ENCODE measurements at places on chromosomes 7 and 10.

GRCh38 chr10:14326581-14326980 is 4.1 kb downstream of the FRMD4A start:
- DNase-seq = no peak

DNA sequence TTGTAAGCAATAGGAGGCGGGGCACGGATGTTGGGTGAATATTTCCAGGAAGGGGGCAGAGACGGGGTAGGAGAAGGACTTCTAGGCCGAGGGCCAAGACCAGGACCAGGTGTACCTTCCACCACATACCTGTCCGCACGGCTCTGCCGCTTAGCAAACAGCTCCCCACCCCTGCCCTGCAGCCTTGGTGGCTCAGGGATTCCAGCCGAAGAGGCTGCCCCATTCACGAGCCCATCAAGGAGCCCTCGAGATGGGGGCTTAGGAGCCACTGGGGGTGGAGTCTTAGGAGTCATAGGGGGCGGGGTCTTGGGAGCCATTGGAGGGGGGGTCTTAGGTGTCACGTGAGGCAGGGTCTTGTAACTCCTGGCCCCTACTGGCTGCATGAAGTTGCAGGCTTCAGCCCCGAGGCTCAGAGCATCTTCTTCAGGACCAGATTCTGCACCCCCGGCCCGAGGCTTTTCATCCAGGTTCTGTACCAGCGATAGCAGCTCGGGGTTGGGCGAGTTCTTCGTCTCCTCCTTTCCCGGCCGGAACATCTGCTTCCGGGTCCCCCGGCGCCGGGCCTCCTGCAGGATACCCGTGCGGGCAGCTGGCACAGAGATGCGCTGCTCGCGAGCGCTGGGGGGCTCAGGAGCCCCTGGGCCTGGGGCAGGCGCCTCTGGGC is 6.1 kb upstream of the MYOZ1 start:
- peak; percentile 16 for DNase-seq

GRCh38 chr10:61302124-61302523 is 151.1 kb downstream of the TMEM26 start:
- no peak for DNase-seq

DNA sequence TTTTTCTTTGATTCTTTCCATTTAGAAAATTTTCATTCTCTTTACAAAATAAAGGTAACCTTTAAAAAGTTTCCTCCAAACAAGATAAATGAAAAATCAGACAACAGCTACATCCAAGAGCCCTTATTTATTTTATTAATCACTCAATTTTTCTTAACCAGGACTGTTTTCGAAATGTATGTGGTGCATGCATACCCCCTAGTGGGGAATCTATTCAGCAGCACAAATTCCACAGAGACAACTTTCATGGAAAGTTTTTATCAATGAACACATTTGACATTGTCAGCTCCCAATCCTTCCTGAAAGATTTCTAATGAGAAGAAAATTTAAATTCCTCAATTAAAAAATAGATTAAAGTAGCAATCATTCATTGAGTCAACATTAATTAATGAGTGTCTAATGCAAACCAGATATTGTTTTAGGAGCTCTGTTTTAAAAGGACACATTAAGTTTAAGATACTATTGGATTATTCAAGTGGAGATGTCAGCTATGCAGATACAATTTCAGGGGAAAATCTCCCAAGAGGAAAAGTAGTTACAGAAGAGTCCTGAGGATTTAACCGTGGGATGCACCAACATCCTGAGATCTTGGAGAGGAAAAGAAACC is 5.2 kb upstream of the HTR7 start:
- DNase-seq = no peak

- no peak for DNase-seq
Observed at GRCh38 chr10:90847436-90847835, 10.4 kb downstream of the HTR7 start.

DNA sequence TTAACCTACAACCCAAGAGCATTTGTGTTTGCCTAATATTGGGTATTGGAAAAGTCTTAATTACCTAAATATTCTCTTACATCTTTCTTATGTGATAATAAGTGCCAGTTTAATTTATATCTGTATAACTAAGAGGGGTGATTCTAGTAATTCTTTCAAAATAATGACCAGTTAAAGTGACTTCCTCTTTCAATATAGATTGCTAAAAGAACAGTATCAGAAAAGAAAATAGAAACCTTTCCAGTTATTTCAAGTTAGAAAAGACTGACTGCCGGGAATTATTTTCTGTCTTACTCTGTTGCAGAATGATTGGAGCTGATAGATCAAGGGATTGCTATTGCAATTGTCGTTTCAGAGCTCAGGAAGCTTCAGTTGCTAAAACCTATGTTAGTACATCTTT is 525.0 kb upstream of the SEMA3D start:
- no peak for DNase-seq

- DNase-seq = no peak
Observed at GRCh38 chr7:88771417-88771816, 11.9 kb downstream of the ZNF804B start.

DNA sequence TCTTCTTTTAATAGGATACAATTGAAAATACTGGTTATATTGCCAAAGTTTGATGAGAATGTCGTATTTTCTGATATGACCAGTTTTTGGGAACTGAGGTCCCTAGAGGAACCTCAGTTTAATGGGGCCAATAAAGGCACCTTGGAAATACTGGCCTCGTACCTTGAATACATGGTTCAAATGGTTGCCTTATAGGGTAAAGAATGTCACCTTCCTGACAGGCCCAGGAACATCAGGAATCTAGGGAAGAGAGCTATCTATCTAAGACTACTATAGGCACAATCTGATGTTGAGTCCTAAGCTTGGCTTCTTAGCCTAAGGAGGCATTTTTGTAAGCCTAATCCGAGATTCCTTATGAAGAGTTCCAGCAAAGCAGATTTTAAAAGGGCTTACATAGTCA is 9.3 kb downstream of the SHTN1 start:
- DNase-seq = no peak

DNA sequence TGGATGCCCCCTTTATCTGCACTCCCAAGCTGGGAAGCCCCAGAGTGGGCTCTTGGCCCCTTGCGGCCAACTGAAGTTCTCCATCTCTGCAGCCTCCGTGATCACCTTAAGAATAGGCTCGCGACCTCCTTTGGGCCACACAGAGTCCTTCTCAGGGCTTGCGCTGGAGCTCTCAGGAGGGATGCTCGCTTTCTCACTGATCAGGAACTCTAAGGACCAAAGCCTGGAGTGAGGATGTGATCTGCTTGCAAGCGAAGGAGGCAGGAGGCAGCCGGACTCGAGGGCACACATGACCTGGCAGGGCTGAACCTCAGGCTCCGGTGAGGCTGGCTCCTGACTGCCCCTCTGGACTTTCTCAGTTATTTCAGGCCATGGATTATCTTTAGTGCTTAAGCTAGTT is 192.1 kb upstream of the MKI67 start:
- DNase-seq = no peak

DNA sequence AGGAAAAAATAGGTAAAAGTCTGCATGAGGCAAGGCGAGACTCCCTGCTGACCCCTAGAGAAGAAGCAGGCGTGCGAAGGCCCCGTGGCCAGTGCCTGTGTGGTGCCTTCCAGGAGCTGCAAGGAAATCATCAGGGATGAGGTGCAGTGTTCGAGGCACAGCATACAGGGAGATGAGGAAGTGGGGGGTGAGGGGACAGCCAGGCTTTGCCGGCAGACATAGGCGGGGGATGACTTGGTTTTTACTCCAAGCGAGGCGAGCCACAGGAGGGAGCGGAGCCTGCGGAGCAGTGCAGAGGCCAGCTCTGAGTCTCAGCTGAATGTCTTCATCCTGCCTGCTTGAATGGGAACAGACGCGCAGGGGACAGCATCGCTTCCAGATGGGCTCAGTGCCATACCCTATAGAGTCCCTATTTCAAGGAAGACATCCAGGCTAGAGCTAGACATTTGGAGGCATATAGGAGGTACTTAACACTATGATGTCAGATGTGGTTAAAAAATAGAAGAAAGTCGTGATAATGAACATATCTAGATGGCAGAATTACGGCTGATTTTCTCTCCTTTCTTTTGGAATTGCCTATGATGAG is 49.5 kb downstream of the TCERG1L start:
- DNase-seq = no peak

DNA sequence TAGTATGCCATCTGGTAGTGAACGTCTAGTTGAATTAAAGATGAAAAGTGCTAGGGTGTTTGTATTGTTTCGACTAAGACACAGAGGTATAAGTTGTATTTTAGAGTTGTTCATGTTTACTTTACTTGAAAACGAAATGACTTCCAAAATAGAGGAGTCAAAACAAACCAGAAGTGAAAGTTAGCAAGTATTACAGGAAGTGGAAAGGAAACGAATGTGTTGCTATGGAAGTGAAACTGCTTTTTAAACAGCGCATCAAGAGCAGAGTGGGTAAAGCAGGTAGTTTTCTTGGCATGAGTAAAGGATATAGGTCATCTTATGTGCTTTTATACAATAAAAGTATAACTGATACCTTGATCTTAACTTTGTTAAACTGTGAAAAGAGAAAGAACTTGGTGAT is 20.0 kb upstream of the GALNTL5 start:
- no peak for DNase-seq

- DNase-seq = peak; percentile 71
Observed at GRCh38 chr7:155738652-155739537, 73.4 kb downstream of the SHH start.

DNA sequence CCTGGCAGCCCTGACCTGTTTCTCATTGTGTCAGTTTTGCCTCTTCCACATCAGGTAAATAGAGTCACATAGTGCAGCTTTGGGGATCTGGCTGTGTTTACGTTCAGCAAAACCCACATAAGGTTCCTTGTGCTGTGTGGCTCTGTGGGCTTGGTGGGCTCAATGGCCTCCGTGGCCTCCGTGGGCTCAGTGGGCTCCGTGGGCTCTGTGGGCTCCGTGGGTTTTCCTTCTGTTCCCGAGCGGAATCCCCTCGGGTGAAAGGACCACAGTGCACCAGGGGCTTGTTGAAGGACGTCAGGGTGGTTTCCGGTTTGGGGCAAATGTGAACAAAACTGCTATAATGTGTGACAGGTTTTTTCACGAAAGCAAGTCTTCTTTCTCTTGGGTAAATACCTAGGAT is 12.5 kb upstream of the DPYSL4 start:
- no peak for DNase-seq

GRCh38 chr7:81685270-81685868 is 84.5 kb downstream of the HGF start:
- DNase-seq = no peak

DNA sequence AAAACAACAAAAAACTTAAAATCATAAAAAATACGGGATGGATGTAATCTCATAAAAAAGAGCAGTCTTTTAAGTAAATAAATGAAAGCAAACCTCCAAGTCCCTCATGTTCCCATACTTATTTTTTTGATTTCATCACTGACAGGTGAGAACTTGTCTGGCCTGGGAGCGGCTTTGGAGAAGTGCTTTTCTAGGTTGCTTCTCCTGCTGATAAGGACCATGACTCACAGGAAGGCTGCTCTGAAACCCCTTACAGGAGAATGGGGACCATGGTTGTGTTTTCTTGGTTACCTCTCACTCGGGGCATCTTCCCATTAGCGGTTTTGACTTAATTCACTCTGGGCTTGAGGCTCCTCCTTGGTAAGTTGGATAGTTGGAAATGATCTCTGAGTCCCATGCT is 237.4 kb downstream of the CAMK1D start:
- no peak for DNase-seq

- no peak for DNase-seq
Observed at GRCh38 chr7:86320889-86321288, 322.8 kb upstream of the GRM3 start.

DNA sequence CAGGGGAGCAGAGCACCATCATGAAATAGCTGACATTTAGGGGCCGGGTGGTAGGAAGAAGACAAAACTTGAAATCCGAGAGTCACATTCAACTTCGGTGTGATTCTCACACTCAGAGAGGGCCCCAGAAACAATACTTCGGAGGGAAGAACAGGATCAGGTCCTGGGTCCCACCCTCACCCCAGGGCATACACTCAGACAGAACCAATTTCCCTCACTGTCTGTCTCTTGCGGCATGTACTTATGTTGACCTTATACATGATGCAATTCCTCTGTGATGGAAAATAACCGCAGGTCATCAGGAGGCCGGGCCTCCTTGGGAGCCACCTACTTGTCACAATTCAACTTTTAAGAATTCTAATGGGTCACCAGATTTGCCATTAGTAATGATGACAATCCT is 26.3 kb upstream of the HMX3 start:
- DNase-seq = no peak

DNA sequence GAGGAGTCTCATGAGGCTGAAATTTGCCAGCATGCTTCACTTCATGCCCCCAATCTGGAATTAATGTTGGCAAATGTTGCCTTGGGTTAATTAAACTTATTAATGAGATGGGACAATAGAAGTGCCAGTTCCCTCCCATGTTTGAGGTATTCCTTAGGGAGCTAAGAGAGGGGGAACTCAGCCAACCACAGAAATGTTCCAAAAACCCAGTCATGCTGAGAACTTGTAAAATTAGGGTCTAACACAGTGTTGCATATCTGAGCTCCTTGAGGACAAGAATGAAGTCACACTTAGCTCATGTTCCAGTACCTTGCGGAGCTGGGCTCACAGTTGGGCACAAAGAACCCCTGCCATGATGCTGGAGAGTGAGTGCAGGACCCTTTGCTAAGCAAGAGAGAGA is 89.4 kb downstream of the OAT start:
- DNase-seq = no peak

- no peak for DNase-seq
Observed at GRCh38 chr7:7563269-7563668, 3.4 kb upstream of the MIOS start.

DNA sequence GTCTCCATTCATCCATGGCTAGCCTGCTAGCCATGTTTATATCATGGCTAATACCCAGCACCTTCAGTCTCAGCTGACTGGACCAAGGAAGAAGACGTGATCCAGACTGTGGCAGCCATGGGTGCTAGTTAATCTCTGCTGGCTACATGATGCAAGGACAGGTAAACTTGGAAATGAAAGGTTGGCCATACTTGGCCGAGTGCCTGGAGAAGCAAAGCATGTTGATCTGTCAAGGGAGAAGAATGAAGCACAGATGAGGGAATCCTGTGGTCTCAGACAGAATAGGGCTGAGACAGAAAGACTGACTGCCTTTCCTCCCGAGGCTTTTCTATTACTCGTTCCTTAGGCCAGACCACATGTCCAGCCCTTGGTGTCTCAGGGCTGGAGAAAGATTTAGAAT is 41.1 kb downstream of the CPVL start:
- no peak for DNase-seq
